HAP-1 (cell line): ENCODE measurements at places on chromosomes 1 and 21.
A peak's percentile ranks its signal among the peaks of the same experiment; 100 is the strongest.

DNA sequence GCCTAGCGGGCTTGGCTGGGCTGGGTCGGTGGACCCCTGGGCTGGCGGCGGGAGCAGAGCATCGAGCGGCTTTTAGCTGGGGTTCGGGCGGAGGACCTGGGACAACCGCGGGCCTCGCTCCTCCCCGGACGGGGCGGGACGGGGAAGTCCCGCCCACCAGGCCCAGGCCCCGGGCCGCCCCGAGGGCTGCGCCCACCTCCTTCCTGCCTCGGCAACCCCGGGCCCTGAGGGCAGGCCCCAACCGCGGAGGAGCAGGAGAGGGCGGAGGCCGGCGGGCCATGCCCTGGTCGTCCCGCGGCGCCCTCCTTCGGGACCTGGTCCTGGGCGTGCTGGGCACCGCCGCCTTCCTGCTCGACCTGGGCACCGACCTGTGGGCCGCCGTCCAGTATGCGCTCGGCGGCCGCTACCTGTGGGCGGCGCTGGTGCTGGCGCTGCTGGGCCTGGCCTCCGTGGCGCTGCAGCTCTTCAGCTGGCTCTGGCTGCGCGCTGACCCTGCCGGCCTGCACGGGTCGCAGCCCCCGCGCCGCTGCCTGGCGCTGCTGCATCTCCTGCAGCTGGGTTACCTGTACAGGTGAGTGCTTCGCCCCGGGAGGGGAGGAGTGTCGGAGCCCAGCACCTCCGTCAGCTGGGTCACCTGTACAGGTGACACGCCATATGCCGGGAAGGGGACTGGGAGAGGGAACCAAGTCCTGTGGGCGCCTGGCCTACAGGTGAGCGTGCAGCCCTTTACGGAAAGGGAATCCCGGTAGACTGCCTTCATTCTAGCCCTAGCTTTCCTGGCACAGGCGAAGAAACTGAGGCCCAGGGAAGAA lies at the start of gene XKR8:
XKR8 (plus strand) TSS at position 182 of the 812 bp plus-strand sequence; CDS start at position 279, 97 bp downstream.
- peak; percentile 89 for DNase-seq

DNA sequence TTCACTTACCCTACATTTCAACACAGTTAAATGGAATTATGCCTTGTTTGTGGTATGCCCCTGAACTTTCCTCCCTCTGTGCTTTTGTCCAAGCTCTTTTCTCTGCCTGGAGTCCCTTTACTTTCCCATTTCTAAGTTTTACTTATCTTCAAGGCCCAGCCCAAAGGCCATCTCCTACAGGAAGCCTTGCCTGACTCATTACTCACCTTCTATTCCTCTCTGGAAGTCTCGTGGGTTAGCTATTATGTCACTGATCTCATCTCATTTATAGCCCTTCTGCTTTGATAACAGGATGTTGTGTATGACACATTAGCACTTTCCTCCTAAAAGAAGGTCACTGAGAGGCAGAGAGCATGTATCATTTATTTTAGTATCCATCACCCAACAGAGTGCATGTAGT lies 78.8 kb upstream of the CD1D start:
- no peak for DNase-seq

DNA sequence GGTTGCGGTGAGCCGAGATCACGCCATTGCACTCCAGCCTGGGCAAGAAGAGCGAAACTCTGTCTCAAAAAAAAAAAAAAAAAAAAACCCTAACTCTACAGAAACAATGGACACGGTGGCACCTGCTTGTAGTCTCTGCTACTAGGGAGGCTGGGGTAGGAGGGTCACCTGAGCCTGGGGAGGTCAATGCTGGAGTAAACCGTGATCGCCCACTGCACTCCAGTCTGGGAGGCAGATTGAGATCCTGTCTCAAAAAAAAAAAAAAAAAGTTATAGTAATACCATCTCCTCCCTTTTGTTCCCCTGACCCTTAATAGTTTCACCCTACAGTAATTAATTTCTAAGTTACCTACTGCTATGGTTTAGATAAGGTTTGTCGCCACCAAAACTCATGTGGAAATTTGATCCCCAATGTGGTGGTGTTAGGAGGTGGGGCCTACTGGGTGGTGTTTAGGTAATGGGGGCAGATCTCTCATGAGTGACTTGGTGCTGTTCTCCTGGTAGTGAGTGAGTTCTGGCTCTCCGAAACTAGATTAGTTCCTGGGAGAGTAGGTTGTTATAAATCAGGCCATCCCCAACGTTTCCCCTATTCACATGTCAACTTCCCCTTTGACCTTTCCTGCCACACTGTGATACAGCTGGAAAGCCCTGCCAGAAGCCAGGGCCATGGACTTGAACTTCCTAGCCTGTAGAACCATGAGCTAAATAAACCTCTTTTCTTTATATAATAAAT lies 9.8 kb downstream of the FBXO42 start:
- no peak for DNase-seq

DNA sequence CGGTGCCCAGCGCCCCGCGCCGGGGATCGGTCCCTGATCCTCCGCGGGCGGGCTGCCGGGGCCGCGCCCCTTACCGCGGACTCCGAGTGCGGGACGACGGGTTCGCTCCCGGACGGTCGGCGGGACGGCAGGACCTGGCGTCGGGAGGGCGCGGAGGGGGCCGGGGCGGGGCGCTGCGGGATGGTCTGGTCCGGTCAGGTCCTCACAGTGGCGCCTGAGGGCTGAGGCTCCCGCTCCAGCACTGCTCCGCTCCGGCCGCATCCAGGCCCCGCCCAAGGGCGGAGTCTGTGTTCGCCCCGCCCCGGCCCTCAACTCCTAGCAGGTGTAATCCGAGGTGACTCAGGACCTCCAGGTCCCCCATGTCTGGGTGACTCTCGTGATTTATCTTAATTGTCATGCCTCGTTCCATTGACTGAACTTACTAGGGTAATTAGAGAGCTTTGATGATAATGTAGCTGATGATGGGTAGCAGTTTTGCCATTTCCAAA lies at the start of gene RAB3B:
RAB3B (minus strand) TSS at position 223 of the 488 bp plus-strand sequence. CDS start 13,583 bp downstream, outside the sequence.
- DNase-seq: peak; percentile 64

DNA sequence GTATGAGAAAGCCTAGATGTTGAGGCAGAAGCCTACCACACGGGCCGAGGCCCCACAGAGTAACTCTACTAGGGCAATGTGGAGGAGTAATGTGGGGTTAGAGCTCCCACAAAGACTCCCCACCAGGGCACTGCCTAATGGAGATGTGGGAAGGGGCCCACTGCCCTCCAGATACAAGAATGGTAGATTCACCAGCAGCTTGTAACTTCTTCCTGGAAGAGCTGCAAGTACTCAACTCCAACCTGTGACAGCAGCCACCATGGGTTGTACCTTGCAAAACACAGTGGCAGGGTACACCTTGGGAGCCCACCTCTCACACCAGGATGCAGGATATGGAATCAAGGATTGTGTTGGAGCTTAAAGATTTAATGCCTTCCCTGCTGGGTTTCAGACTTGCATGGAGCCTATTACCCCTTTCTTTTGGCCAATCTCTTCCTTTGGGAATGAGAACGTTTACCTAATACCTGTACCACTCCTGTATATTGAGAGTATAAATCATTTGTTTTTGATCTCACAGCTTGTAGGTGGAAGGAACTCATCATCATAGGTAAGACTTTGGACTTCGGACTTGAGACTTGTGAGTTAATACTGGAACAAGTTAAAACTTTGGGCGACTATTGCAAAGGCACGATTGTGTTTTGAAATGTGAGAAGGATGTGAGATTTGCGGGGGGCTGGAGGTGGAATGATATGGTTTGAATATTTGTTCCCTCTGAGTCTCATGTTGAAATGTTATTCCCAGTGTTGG lies 57.5 kb downstream of the TENT5C start:
- DNase-seq: no peak

GRCh38 chr1:179230251-179230650 lies 774 bp upstream of the ABL2 start:
- DNase-seq: no peak

DNA sequence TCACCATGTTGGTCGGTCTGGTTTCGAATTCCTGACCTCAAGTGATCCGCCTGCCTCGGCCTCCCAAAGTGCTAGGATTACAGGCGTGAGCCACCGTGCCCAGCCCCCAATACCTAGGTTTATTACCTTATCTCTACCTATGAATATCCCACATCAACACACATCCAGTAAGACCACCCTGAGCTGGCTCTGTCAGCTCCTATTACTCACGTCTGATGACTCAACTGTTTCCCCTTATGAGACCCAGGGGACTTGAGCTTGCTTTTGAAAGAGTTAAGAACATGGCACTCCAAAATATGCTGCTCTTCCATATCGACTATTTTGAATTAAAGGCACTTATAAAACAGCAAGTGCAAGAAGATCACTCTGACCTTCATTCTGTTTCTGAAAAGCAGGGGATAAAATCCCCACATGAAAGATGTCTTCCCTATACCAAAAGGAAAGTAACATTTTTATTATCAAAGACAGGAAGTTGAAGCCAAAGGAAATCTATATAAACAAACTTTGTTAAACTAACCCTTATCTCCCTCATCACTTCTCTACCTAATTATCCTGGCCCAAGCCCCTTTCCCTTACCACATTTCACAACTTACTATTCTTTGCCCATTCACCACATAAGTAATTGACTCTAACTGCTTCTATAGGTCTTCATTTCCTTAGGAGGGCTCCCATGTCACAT lies 41.3 kb upstream of the OSBPL9 start:
- no peak for DNase-seq

- no peak for DNase-seq
Observed at GRCh38 chr1:95467036-95467435, 233.0 kb downstream of the RWDD3 start.

DNA sequence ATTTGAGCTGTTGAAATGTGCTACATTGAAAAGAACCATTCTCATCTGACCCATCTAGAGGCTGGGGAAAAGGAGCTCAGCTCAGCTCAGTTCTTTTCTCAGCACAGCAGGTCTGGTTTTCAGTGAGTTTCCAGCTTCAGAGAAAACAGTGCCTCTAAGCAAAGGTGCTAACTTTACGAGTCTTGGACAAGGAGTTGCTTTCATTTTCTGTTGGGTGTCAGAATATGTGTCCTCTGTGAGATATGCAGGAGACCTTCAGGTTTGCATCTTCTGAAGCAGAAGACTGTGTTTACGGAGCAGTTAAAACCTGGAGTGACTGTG lies 321.3 kb upstream of the USP24 start:
- DNase-seq: no peak

GRCh38 chr1:218507355-218508002 lies 162.3 kb downstream of the TGFB2 start:
- no peak for DNase-seq

- DNase-seq: no peak
Observed at GRCh38 chr1:82893712-82894470, 1093.2 kb downstream of the ADGRL2 start.

DNA sequence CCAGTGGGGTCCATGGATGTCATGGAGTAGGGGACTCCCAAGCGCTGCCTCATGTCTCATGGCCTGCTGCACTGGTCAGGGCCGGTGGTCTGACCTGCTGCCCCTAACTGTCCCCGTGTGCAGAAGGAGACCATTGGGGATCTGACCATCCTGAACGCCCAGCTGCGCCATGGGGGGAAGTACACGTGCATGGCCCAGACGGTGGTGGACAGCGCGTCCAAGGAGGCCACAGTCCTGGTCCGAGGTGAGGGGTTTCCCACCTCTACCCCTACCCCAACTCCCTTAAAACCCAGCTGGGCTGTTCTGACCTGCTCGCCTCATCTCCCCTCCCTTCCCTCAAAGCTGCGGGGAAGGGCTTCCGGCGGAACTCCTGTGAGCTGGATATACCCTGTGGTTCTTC lies 18.6 kb downstream of the TMEM81 start:
- no peak for DNase-seq

DNA sequence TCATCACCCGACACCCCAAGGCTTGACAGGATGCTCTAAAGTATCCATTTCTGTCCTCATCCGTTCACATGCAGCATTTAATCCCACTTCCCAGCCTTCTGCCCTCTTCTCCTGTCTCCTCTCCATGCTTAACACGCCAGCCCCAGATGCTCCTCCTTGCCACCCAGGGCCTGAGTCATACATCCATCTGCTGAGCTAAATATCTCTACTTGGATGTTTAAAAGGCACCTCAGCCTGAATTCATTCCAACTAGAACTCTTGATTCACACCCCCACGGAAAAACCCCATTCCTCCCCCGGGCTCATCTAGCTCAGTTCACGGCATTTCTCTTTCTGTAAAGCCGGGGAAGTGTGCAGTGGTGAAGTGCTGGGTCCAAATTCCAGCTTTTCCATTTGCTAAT lies 27.7 kb downstream of the TEX35 start:
- DNase-seq: no peak

GRCh38 chr1:79325705-79326104 lies 319.2 kb upstream of the ADGRL4 start:
- DNase-seq: no peak

DNA sequence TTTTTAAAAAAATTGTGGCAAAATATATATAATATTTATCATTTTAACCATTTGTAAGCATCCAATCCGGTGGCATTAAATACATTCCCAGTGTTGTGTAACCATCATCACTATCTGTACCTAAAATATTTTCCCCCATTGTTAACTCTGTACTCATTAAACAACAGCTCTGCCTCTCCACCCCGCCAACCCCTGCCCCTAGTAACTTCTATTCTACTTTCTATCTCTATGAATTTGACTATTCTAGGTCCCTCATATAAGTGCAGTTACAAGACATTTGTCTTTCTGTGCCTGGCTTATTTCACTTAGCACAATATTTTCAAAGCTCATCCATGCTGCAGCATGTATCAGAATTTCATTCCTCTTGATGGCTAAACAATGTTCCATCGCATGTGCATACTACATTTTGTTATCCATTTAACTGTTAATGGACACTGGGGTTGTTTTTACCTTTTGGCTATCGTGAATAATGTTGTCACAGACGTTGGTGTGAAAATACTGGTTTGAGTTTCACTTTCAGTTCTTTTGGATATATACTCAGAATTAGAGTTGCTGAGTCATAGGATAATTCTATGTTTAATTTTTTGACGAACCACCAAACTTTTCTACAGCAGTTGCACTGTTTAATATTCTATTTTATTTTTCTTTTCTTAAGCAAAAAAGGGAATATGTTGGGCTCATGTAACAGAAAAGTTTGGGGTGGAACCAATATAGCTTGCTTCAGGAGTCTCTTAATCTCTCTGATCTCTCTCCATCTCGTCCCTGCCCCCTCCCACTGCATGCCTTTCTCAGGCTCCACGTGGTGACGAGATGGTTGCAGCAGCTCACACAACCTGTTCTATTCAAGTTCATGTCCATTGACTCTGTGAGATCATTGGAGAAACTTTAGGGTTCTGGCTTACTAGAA lies 25.2 kb upstream of the RCAN1 start:
- DNase-seq: no peak

- no peak for DNase-seq
Observed at GRCh38 chr1:104084380-104084779, 334.7 kb downstream of the AMY1C start.

- no peak for DNase-seq
Observed at GRCh38 chr1:2001773-2002411, 1.7 kb downstream of the CFAP74 start.

- no peak for DNase-seq
Observed at GRCh38 chr1:115090540-115090939, 1.2 kb upstream of the TSPAN2 start.

DNA sequence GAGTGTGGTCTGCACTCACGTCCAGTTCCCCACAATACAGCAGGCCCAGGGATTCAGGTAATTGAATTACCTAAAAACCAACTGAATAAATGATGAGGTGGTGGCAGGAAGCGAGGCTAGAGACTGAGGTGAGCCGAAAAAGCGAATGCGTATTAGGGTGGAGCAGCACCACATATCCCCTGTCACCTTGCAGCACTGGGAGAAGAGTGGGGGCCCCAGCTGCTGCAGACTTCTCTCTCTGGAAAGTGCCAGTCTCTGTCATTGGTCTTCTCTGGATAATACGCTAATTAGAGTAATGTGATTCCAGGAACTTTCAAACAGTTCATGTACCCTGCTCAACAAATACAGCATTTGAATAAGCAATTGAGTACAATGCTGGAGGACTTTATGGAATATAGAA lies 199.0 kb downstream of the RPS6KC1 start:
- no peak for DNase-seq
